ENCODE measurements at places on chromosomes 16 and 17. TPM values are rescaled to one million over a fixed set of nuclear protein-coding genes. Genes with fewer than 3 reads are reported as not detected.

RBBP6 gene
- 20.5 TPM for total RNA-seq

ABI3 gene
- 0.11 TPM for total RNA-seq

SOX9 gene
- 2.9 TPM for total RNA-seq

TMEM132E gene
- under 0.01 TPM for total RNA-seq

CD7 gene
- not detected for total RNA-seq
